AG08396 (cell line): ENCODE measurements at places on chromosomes 3 and 15.

DNA sequence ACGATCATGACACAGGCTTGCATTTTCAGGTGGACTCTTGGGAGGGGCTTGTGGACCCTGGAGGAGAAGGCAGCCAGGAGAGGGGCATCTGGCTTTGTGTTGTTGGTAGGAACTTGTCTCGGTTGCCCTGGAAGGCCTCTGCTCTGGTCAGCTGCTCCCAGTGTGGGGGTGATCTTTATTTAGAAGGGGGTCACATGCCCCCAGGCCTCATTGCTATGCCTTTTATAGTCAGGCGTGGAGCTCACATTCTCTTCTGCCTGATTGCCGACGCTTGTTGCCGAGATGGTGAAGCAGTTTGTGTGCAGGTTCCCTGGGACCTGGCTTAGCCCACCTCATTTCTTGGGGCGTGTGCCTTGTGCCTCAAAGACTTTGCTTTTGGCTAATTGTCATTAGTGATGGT, 66.6 kb downstream of the IGF1R start:
- no peak for DNase-seq

DNA sequence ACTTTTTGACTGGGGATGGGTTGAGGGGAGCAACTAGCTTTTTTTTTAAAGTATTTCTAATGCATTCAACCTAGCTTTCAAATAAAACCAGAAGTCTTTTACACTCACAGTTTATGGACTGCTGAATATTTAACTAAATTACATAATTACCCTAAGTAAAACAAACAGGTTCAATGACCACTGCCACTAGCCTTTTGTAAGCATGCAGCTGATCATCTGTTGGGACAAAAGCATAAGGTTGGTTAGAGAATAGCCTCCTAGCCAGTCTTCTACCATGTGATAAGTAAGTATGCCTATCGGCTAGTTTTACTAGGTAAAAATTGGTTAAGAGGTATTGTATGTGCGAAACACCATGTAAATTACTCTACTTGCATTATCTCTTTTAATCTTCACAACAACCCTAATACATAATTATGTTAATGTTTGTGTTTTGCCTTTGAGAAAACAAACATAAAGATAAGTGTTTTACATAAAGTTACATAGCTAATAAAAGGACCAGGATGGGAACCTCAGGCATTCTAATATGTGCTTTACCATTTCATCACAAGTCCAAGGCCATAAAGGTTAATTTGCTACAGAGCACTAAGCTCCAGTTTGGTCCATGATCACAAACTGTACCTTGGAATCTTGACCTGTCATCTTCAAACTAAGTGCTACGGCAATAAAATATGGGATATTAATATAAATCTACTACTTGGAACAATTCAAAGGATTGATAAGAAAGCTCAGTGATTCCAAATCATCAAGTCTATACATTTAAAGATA, 13.2 kb downstream of the PFN2 start:
- no peak for DNase-seq

GRCh38 chr3:62815981-62816380, 59.2 kb downstream of the CADPS start:
- DNase-seq: no peak

DNA sequence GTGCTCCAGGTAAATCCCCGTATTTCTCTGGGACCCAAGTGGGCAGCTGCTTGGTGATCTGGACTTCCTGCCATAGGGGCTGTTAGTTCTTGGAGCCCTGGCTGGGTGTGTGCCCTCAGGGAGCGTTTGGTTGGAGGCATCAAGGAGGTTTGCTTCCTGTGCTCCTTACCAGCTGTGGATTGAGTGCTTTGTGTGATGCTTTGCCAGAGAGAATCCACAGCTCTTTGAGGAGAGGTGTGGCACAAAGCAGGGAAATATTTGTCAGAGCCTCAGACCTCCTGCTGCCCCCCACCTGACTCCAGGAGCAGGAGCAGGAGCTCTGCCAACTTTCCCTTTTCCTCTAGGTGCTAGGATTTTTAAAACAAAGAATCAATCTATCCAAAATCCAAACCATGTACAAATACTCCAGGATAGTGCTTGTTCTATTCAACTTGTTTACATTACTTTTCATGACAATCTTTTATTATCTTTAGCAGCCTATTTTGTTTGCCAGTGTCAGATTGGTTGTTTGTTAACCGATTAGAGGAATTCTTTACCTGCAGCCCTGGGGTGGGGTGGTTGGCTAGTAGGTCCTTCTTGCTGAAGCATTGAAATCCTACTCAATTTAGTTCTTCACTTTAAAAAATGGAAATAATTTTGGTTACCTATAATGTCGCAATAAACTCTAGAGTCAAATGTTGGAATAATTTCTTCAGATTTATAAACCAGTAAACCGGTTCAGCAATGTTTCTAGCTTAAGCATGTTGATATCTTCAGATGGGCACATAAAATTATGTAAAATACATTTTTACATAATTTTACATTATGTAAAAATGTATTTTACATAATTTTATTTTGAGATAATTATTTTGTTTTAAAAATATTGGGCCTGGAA, 2.5 kb downstream of the CTDSPL start:
- no peak for DNase-seq
